Gastrocnemius medialis (tissue), 4 donors: ENCODE measurements at places on chromosomes 13 and 19. TPM values are rescaled to one million over a fixed set of nuclear protein-coding genes. Genes with fewer than 3 reads are reported as not detected.

Gene CNFN
- not detected for total RNA-seq

Gene NDUFA3
- 60.3 TPM for total RNA-seq

GRCh38 chr13:74128156-74128767, 5.9 kb downstream of the KLF12 start:
- H3K4me3 ChIP-seq, result no peak overlapping the region
- DNase-seq, result no peak
- H3K27me3 ChIP-seq, result no peaks in the 10 kb centered on the region
- H3K4me1 ChIP-seq, result peaks cover 36% of the 10 kb centered on the region
- H3K27ac ChIP-seq, result no peak overlapping the region
- H3K36me3 ChIP-seq, result no peaks in the 10 kb centered on the region

DNA sequence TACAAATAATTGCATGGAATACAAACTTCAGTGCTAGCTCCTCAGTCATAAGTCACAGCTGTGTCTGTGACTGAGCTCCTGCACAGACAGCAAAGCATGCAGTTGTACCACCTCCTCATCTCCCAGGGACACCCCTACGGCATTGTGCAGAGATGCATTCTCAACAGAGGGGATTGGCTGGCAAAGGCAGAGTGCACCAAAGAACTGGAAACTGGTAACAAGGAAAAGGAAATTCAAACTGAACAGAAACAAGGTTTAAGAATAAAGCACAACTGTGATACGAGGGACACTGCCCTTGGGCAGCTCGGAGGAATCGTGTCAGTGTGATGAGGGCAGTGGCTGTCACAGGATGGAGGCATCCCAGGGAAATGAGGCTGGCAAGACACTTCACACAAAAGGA, 126.1 kb upstream of the SOX1 start:
- H3K27ac ChIP-seq, result no peak overlapping the region
- H3K27me3 ChIP-seq, result no peaks in the 10 kb centered on the region
- H3K4me1 ChIP-seq, result no peaks in the 10 kb centered on the region
- H3K4me3 ChIP-seq, result no peak overlapping the region
- DNase-seq, result no peak

GRCh38 chr13:60311527-60311926, 85.5 kb upstream of the TDRD3 start:
- H3K36me3 ChIP-seq, result no peaks in the 10 kb centered on the region
- DNase-seq, result no peak
- no peak overlapping the region for H3K27ac ChIP-seq
- no peak overlapping the region for H3K4me3 ChIP-seq
- H3K27me3 ChIP-seq, result no peaks in the 10 kb centered on the region
- no peaks in the 10 kb centered on the region for H3K4me1 ChIP-seq

- no peaks in the 10 kb centered on the region for H3K36me3 ChIP-seq
- DNase-seq, result no peak
- H3K4me3 ChIP-seq, result no peak overlapping the region
These were observed 33.5 kb downstream of the WASF3 start for GRCh38 chr13:26590951-26591350.

GRCh38 chr13:97658556-97658955, 224.6 kb downstream of the RAP2A start:
- no peak for DNase-seq
- no peaks in the 10 kb centered on the region for H3K36me3 ChIP-seq
- H3K27me3 ChIP-seq, result no peaks in the 10 kb centered on the region
- no peak overlapping the region for H3K27ac ChIP-seq

Gene CPT1C
- not detected for total RNA-seq

GRCh38 chr13:110343241-110343865, 36.3 kb downstream of the COL4A2 start:
- H3K27ac ChIP-seq, result no peak overlapping the region
- peaks cover 36% of the 10 kb centered on the region for H3K4me1 ChIP-seq
- H3K4me3 ChIP-seq, result no peak overlapping the region
- no peaks in the 10 kb centered on the region for H3K27me3 ChIP-seq
- H3K36me3 ChIP-seq, result no peaks in the 10 kb centered on the region

DNA sequence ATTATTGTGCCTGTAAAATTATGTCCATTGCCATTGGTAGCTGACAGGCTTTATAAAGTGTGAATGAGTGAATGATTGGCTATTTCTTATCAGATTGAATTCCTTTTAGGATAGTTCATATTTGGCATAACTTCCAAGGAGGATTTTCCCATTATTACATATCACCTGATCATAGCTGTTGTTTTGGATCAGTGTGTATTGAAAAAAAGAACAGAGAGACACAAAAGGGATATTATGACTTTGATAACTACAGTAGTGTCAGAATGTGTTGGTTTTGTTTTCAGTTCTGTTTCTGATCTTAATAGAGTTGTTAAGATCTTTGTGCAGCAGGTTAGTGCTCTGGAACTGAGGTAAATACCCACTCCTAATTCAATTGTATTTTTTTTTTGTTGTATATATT, 103.8 kb downstream of the LRCH1 start:
- peak overlapping the region; percentile 73 for H3K27ac ChIP-seq
- H3K27me3 ChIP-seq, result no peaks in the 10 kb centered on the region
- H3K36me3 ChIP-seq, result no peaks in the 10 kb centered on the region
- DNase-seq, result no peak
- H3K4me3 ChIP-seq, result no peak overlapping the region
- H3K4me1 ChIP-seq, result peaks cover 39% of the 10 kb centered on the region

DNA sequence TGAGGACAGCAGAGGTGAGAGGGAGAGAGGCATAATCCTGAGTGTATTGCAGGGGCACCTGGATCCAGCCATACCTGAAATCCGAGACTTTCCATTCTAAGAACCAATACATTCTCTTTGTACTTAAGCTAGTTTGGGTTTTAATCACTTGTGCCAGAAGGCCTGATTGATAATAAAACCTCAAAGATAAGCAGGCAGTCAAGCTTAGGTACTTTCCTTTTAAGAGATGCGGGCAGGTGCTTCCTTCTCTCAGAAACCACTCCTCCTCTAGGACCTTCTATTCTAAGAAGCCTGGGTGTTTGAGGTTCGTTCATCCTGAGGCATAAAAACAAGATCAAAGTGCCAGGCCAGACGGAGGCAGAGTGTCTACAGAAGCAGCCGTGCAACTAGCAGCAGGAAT, 22.2 kb downstream of the FAM187B start:
- no peak overlapping the region for H3K27ac ChIP-seq
- H3K4me1 ChIP-seq, result no peaks in the 10 kb centered on the region
- DNase-seq, result no peak
- no peaks in the 10 kb centered on the region for H3K27me3 ChIP-seq

Gene CFD
- 309 TPM for total RNA-seq

DNA sequence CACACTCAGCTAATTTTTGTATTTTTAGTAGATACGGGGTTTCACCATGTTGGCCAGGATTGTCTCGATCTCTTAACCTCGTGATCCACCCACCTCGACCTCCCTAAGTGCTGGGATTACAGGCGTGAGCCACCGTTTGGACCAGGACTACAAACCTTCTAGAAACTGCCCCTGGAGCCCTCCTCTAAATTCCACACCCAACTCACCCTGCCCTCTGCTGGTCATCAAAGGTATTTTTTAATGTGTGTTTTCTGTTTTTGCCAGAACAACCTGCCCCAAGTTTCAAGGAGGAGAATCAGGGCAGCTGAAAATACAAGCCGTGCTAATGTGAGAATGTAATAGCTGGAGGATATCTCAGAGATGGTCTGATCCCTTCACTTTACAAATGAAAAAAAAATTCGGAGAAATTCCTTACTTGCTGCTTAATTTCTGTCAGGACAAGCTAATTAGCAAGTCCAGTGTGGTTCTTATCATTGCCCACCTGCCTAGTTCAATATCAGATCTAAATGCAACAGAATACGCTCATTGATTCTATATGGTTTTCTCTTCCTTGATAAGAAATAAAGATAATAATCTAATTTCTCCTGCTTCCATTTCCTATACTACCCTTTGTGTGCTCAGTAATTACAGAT, 4.1 kb downstream of the ATP8A2 start:
- H3K27ac ChIP-seq, result no peak overlapping the region
- H3K4me1 ChIP-seq, result no peaks in the 10 kb centered on the region
- DNase-seq, result no peak
- no peaks in the 10 kb centered on the region for H3K36me3 ChIP-seq

DNA sequence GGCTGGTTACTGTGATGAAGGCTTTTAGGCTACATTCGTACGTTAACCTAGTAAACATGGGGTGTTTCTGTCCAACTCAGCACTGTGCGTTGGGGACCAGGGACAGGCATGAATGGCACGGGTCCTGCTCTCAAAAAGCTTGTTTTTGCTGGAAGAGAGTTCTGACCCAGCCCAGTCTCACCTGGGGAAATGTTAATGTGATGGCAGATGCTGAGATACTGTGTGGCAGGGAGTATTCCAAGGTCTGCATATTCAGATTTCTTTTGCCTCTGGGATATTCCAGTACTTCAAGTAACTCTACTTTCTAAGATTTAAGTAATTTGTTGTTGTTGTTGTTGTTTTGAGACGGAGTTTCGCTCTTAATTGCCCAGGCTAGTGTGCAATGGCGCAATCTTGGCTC, 13.7 kb downstream of the CUL4A start:
- no peak for DNase-seq
- H3K4me3 ChIP-seq, result no peak overlapping the region
- peaks cover 29% of the 10 kb centered on the region for H3K4me1 ChIP-seq

Gene ZNF776
- 8.1 TPM for total RNA-seq

DNA sequence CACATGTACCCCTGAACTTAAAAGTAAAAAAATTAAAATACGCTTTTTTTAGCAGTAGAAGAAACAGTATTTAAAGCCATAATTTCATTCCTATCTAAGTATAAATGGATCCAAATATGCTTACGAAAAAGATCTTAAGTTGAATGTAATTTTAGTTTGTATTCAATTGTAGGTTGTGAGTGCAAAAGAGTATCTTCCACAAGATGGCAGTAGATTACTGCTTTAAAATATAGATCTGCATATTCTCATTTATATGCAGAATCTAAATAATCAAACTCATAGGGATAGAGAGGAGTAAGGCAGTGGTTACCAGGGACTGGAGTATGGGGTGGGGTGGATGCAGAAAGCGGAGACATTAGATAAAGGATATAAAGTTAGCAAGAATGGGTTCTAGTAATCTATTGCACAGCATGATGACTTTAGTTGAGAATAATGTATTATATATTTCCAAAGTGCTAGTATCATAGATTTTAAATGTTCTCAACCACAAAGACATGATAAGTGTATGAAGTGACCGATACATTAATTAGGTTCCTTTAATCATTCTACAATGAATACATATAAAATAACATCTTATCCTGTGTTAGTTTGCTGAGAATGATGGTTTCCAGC, 14.2 kb downstream of the OR7A17 start:
- H3K27me3 ChIP-seq, result no peaks in the 10 kb centered on the region
- H3K36me3 ChIP-seq, result no peaks in the 10 kb centered on the region
- no peak for DNase-seq
- H3K4me3 ChIP-seq, result no peak overlapping the region
- H3K27ac ChIP-seq, result no peak overlapping the region

Gene GPR12
- not detected for total RNA-seq

DNA sequence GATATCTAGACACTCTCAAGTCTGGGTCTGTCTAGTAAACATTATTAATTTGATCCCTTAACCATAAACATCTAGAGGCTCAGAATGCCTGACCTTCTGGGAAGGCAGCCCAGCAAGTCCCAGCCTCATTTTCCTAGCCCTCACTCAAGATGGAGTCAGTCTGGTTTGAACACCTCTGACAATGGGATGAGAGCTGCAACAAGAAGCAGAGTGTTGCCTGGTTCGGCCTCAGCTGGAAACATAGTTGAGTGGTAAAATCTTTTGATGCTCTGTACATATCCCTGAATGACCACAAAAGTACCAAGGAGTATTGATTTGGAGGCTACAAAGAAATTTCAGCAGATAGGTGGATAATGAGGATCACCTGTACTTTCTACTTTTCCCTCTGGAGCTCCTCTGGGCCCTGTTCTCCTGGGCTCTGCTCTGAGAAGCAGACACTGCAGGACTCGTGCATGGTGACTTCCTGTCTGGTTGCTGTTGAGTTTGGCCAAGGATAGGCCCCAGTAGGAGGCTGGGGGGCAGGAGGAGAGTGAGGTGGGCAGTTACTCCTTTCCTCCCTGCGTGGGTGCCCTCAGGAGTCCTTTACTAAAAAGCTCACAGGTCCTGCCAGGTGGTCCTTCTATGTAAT, 68.4 kb upstream of the SLC15A1 start:
- H3K4me3 ChIP-seq, result no peak overlapping the region
- H3K27me3 ChIP-seq, result no peaks in the 10 kb centered on the region
- H3K4me1 ChIP-seq, result no peaks in the 10 kb centered on the region
- H3K27ac ChIP-seq, result peak overlapping the region; percentile 31

DNA sequence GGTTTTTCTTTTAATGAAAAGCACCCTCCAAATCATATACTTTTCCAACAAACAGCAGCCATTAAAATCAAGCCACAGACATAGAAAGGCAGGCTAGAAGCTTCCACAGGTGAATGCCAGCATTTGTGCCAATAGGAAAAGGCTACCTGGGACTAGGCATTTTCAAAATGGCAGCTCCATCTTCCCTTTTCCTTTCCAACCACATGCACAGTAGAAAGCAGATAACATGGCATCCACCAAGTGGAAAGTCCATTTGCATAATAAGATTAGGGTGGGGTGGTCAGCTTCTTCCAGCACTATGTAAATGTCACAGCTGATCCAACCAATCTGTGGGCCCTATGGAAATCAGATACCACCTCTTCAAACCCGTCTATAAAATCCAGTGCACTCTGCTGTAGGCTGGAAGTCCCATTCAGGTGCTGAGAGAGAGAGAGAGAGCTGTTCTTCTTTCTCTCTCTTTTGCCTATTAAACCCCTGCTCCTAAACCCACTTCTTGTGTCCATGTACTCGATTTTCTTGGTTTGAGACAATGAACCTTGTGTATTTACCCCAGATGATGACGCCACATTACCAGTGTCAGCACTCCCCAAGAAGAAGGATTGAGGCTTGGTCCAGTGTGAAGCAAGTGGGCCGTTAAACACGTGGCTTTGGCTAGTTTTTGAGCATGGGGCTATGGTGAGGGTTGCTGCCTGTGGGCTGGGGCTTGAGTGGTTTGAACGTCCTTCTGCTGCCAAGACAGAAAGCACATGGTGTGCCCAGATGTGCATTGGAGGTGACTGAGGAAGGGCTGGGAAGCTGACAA, 24.2 kb upstream of the IGFL1 start:
- peaks cover 14% of the 10 kb centered on the region for H3K4me1 ChIP-seq
- H3K27ac ChIP-seq, result peak overlapping the region; percentile 37
- no peak overlapping the region for H3K4me3 ChIP-seq
- H3K36me3 ChIP-seq, result no peaks in the 10 kb centered on the region
- DNase-seq, result no peak

Gene TTC9B
- not detected for total RNA-seq

Gene CGB8
- total RNA-seq, result not detected

DNA sequence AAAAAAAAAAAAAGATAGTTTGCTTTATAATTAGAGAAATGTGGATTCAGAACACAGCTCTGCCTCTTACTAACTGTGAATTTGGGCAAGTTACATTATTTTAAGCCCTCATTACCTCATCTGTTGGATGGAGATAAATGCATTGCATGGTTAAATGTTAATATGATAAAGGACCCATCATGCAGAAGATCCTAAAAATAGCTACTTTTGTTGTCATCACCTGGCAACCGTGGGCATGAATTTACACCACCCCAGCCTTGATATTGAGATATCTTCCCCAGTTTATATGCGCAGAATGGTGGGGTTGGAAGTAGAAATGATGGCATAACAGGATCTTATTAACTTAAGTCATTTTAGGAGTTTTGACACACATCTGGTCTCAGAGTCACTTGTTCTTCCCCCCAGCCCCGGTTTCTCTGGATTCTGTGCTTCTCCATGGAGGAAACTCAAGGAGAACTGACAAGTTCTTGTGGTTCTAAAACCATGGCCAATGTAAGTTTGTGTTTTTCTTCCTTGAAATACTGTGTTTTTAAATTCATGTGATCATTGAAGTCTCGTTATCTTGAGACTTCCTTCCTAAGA, 8.9 kb downstream of the ZNF546 start:
- H3K27me3 ChIP-seq, result no peaks in the 10 kb centered on the region
- no peak overlapping the region for H3K27ac ChIP-seq
- DNase-seq, result no peak
- H3K4me3 ChIP-seq, result no peak overlapping the region
- peaks cover 13% of the 10 kb centered on the region for H3K36me3 ChIP-seq
